Posterior cingulate gyrus (tissue), 11 donors: ENCODE measurements at places on chromosomes 11 and 22.
A peak's percentile ranks its signal among the peaks of the same experiment; 100 is the strongest.

- DNase-seq: no peak
Measured at GRCh38 chr11:117792241-117792640, 4.8 kb downstream of the DSCAML1 start.

DNA sequence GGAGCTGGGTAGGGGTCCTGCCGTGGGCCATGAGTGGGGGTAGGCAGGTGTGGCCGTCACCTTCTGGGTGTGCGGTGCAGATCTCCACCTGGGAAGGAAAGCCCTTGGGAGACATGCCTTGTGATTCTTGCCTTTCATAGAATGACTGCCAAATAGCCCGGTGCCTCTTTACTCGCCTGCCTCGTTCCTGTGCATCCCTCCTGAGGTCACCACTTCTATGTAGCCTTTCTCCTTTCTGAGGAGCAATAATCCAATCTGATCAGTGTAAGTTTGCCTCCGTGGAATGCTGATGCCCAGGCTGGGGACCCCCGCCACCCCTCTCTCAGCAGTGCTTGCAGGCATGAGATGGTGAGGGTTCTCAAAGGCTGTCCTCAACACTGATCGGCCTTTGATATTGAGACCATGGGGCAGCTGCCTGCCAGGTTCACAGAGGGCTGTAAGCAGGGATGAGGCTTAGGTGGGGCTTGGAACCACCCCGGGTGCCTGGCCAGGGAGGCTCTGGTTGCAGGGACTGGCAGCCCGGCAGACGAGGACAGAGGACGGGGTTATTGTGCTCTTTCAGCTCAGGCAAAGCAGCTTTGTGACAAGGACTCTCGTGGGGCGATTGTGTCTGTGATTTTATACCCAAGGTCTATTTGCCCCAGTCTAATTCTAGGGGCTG is 86.1 kb upstream of the WNT7B start:
- peak; percentile 79 for DNase-seq

DNA sequence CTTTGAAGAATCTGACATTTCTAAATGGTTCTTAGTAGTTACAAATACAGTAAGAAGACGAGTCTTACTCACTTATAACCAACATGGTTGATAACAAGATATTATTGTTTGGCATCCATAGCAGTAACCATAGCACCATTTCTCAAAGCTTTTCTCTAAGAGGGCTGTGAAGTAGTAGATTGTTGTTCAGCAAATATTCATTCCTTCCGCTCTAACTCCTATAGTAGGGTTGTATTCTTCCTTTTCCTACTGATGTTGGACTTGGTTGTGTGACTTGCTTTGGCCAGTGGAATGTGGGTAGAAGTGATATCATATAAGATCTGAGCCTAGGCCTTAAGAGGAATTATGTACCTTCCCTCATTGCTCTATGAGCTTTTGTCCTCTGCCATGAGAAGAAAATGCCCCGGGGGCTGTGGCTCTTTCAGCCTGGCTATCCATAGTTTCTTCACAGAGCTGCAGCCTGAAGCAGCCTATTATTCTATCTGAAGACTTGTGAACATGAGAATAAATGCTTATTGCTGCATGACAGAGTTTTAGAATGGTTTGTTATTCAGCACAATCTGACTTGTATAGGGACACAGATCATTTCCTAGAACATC is 28.9 kb upstream of the ZBED5 start:
- DNase-seq: no peak

DNA sequence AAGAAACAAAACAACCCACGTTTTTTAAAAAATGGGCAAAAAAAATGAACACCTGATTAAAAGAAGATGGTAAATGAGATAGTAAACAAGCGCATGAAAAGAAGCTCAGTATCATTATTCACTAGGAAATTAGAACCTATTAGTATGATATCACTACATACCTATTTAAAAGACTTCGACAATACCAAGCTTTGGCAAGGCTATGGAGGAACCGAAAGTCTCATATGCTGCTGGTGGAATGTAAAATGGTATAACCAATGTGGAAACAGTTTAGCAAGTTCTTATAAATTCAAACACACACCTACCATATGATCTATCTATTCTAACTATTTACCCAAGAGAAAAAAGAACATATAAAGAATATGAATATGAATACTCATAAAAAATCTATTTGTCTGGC is 143.8 kb downstream of the APOL5 start:
- no peak for DNase-seq

DNA sequence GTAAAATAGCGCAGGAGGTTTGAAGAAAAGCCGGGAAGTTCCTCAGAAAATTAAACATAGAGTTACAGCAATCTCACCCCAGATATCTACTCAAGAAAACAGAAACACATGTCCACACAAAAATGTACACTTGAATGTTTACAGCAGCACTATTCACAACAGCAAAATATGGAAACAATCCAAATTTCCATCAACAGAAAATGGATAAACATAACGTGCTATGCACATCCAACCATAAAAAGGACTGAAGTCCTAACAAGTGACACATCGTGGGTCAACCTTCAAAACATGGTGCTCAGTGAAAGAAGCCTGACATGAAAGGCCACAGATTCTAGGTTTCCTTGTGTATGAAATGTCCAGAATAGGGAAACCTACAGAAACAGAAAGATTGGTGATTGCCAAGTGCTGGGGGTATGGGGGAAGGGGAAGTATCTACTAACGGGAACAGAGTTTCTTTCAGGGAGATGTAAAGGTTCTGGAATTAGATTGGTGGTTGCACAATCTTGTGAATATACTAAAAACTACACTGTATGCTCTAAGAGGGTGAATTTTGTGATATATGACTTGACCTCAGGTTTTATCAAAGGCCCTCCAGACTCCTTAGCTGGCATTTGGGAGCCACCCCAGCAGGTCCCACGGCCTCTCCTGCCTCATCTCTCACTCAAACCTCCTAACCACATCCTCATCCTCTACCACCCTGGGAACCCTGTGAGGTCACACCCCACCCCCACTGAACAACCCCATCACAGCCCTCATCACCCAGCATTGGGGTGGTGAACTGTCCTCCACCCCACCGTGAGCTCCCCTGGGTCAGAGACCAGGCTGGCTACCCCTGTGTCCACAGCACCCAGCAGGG is 69.2 kb upstream of the PRR5 start:
- DNase-seq: no peak

GRCh38 chr22:43508489-43508888 is 96.7 kb downstream of the MPPED1 start:
- DNase-seq: no peak

- no peak for DNase-seq
Measured at GRCh38 chr11:121515335-121515671, 62.5 kb upstream of the SORL1-AS1 start.

- DNase-seq: no peak
Measured at GRCh38 chr11:47773882-47774281, 6.7 kb upstream of the FNBP4 start.

GRCh38 chr11:1675536-1676228 is 21.3 kb upstream of the KRTAP5-6 start:
- DNase-seq: no peak

DNA sequence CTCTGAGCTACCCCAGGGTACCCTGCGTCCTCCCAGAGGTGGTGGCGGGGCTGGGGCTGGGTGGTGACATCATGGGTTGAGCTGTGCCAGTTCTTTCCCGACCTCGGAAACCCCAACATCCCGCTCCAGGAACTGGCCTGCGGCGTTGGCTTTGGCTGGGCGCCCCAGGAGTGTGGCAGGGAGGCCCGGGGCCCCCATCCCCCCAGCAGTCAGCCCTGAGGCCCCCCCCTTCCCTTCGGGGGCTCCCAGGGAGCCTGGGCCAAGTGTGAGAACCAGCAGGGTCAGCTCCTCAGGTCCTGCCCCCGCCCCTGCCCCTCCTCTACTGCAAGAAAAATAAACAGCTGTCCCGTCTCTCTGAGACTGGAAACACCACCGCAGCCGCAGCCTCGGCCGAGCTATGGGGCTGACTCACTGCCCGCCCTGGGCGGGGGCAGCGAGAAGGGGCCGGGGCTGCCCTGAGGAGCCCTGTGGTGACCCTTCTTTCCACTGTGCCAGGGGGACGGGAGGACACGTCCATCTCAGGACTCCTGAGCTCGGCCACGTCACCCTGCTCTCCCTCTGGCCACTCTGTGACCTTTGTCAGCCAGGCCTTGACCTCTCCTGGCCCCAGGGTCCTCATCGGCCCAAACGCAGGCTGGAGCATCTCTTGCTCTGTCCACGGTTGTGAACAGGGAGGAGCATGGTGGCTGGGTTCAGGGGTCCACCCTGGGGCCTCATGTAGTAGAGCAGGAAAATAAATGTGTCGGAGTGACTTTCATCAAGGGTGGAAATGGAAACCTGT is 73.4 kb downstream of the WNT7B start:
- DNase-seq: no peak

DNA sequence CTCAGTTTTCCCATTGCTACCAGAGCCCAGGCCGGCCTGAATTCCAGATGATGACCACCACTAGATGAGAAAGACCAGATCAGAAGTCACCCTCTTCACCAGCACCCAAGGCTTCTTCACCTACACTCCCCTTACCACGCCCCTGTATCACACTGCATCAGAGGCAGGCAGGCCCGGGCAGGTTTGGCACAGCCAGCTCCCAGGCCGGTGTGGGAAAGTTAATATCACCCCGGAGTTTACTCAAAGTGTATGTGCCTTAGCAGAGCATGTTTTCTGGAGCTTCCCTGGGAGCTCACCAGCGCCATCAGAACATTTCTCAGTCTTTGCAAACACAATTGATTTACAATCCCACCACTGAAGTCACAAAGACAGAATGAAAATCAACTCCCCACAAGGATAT is 47.5 kb upstream of the POU2AF1 start:
- DNase-seq: no peak

GRCh38 chr11:66663741-66664296 is 13.9 kb downstream of the RBM4B start:
- DNase-seq: no peak

DNA sequence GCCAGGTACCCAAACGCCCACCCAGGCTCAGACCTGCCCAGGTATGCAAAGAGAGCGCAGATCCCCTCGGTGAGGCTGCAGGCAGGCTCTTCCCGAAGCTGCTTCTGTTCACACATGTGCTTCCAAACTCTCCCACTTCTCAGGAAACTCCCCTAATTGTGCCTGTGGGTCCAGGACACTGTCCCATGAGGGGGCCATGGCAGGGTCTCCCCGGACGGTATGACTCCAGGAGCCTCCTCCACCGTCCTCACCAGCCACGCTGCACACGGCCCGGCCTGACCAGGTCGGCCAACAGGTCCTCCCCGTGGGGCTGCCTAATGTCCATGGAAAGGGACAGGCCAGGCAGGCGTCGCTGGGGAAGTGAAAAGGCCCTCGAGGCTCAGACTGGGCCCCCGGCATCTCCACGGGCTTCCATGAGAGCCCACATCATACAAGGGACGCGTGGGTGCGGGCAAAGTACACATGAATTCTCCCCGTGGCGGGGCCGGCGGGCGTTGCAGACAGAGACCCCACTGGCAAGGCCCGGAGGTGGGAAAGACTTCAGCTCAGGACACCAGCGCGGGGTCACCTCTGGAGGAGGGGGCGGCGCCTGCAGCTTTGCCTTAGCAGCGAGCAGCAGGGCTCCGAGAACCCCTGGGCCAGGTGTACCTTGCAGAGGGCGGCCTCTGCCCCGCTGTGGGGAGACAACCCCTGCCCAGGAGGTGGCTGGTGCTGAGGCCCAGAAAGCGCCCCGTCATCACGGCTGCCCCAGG is 526.1 kb downstream of the BRD1 start:
- DNase-seq: peak; percentile 79

- no peak for DNase-seq
Measured at GRCh38 chr11:107859459-107860239, 1.1 kb upstream of the SLC35F2 start.

- DNase-seq: no peak
Measured at GRCh38 chr11:95711162-95711944, 78.2 kb downstream of the FAM76B start.

DNA sequence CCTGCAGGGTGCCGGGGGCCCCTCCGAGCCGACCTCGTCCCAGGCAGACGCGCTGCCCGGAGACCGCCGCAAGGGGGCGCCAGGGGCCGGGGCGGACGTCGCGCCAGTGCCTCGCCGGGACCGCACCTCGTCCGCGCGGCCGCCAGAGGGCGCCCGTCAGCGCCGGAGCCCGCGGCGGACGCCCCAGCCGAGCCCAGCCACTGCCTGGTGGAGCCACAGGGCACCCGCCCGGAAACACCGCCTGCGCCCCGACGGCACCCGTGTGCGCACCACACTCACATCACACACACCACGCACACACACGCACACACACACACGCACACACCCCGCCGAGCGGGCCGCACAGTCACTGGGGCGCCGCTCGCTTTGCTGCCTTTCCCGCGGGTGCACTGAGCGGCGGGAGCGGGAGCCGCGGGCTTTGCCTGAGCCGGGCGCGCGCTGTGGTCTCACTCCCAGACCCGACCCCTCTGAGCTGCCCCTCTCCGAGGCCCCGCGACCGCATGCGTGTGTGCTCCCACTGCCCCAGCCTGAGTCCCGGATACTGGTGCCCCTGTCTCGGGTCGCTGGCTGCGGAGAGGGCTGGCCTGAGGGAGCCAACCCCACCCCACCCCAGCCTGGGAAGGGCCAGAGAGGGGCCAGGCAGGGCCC is 449.3 kb downstream of the OPCML start:
- no peak for DNase-seq

- DNase-seq: no peak
Measured at GRCh38 chr11:64306563-64306875, 1.2 kb downstream of the ESRRA start.

- no peak for DNase-seq
Measured at GRCh38 chr11:16603245-16603644, 135.2 kb upstream of the C11orf58 start.

DNA sequence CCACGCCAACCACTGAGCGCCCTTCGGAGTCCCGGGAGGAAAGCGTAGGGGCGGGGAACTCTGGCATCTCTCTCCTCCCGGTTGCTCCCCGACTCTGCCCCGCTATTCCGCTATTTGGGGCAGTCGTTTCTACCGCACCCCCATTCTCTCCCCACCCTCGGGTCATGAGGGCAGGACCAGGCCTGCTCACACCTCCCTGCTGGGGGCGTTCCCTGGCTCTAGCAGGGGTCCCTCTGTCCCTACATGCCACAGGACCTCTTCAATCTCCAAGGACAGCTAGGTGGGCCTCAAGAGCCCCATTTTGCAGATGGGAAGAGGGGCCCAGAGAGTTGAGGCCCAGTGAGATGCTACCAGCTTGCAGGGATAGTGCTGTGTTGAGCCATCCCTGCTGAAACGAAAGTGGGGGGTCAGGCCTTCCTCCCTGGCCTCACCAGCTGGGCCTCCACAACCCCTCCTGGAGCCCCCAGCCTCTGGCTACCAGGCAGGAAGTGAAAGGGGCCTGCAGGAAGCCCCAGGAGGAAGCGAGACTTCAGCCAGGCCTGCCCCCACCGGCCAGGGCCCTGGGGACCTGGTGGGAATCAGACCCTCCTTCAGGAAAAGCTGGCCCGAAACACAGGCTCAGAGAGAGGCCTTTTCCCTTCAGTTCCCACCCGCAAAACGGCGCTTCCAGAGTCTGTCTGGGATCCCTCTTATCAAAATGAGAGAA is 5.5 kb upstream of the SHISA8 start:
- DNase-seq: no peak

DNA sequence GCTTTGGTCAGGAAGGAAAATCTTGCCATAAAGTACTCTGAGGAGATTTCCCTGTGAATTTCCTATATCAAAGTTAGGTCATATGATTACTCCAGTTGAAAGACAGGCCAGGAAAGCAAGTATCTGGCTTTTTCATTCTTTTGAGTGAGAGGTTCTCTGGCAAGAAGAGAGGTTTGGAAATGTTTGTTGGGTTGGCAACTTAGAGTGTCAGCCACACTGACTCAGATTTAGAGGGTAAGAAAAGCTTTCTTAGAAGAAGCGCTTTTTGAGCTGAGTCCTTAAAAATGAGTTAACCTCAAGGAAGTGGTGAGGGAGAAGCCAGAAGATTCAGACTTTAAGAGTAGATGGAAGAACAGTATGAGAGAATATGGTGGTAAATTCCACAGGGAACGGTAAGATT is 86.1 kb upstream of the BDNF start:
- DNase-seq: no peak
